ENCODE measurements at places on chromosomes 11 and 22.

DNA sequence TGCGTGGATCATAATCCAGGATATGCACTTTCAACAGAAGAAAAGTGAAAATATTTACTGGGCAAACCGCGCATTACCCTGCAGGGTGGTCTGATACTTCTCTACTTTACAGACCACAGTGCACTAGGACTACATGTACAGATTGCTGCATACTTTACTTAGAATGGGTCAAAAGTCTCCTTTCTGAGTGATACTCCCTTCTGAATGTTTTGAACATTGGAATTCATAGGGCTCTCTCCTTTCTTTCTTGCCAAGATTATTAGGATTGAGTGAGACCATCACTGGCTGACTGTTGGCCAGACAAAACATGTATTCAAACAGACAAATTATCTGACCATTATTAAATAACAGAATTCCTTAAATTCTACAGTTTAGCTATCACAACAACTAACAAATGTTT, 6.6 kb upstream of the FIBIN start:
- DNase-seq, result no peak

GRCh38 chr11:7576726-7577290, 63.0 kb downstream of the PPFIBP2 start:
- DNase-seq, result no peak

DNA sequence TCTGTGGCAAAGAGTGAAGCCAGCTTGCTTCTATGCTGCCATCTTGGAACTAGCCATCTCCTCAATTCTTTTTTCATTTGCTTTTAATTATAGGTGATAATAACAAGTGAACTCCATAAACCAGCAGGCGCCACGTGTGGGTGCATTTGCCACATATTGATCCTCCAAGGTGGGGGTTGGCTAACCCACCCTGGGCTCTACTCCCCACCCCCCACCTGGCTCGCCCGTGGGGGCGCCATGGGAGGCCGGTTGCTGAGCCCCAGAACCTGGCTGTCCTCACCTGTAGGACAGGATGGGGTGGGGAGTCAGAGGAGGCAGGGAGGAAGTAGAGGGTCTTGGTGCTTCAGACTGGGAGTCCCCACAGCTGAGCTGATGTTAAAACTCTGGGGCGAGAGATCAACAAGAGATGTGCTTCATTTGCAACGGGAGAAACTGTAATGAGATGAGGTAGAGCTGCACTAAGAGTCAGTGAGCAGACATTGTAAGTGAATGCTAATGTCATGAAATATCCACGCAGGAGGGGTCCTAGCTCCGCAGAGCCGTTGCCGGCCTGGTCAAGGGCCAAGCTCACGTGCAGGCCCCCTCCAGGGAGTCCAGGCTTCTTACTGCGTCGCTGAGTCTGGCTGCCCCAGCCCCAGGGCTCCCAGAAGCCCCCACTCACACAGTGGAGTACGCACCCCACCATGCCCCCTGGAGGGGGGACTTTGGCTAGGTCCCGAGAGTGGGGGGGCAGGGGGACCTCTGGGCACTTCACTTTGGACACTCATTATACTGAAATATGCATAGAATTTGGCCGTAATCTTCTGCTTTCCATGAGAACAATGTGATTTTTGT, 59.4 kb downstream of the BRD1 start:
- no peak for DNase-seq

GRCh38 chr11:125701858-125702621, 21.4 kb upstream of the ACRV1 start:
- DNase-seq, result no peak

DNA sequence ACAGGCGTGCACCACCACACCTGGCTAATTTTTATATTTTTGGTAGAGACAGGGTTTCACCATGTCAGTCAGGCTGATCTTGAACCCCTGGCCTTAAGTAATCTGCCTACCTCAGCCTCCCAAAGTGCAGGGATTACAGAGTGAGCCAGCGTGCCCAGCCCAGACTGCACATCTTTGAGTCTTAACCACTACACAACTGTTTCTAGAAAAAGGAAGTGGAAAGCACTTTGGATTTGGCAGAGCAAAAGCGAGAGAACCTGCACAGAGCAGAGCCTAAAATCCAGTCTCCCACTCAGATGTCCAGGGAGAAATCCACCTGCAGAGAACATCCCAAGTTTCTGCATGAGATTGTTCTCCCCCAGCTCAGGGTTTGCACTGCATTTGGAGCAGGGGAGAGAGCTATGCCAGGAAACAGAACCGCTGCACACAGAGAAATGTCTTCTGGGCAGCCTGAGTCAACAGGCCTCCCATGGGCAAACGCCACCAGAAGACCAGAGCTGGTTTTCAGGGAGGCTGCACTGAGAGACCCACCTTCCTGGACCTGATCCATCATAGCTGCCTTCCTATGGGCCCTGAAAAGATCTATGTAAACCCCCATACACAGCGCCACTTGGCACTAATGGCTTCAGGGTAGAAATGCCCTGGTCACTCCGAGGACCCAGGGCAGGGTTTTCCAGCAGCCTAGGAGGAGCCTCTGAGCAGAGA, 54.0 kb downstream of the RPUSD4 start:
- DNase-seq, result no peak

DNA sequence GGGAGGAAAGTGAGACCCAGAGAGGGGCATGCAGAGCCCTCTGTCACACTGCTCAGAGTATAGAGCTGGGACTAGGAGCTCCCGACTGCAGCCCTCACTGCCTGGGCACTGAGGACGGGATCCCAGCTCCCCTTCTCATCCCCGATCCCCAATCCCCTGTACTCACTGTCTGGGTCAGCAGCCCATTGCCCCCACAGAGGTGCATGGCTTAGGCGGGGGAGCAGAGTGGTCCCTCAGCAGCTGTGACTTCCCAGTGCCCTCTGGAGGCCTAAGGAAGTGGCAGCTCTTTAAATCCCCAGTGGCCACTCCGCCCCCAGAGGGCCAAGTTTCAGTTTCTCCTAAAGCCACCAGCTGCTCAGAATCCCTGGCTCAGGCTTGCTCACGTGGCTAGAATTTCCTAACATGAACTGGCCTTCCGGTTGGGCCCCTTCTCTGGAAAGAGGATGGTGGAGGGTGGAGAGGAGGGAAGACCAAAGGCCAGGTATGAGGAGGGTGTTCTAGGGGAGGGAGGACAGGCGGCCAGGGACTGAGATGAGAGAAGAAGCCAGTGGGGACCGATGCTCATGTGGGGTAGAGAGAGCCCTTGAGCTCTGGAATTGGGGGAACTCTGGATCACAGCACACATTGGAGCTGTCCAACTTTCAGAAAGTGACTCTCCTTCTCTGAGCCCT, at the start of gene BATF2:
Gene BATF2 (minus strand): TSS at position 262 of the 671 bp plus-strand sequence. CDS start 57 bp downstream, at position 205.
- DNase-seq, result peak; percentile 96

GRCh38 chr11:84720706-84721402, 906.3 kb downstream of the DLG2 start:
- peak; percentile 8 for DNase-seq

GRCh38 chr22:37967147-37967546, 13.6 kb downstream of the POLR2F start:
- DNase-seq, result no peak

DNA sequence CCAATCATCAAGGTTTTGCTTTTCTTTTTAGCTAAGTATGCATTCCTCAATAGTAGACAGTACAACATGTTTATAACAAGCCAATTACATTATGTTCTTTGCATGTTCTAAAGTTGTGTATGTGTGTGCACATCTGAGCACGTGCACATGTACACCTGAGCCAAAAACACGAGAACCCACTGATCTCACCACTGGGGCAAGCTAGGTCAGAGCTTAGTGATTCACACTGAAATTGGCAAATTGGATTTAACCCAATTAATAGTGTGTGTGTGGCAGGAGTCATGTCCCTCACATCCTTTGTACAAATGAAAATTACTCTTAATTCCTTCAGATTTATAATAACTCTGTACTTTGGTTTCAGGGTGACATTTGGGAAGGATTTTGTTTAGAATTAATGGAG, 145.7 kb upstream of the TEAD1 start:
- no peak for DNase-seq

- DNase-seq, result peak; percentile 76
Observed at GRCh38 chr11:60280412-60280811, at the start of gene MS4A4A. TSS of gene MS4A4A (plus strand) at chr11:60280666. CDS start at chr11:60280676, 10 bp downstream.

DNA sequence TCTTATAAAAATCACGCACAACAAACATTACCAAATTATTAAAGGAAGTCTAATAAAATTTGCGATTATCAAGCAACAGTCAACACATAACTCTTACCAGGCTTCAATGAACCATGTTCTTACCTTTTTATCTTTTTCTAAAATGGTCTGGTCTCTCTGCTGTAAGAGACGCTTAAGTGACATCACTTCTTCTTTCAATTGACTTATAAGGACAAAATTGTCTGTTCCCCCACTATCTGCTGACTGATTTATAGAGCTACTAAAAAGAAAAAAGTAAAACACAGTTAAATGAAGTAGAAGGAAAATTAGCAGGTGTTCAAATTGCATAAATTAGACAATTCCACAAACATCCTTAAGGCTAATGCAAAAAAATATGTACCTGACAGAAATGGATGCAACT, 10.9 kb downstream of the FAM76B start:
- no peak for DNase-seq

- peak; percentile 50 for DNase-seq
Observed at GRCh38 chr11:71489311-71490043, 36.5 kb downstream of the NADSYN1 start.

DNA sequence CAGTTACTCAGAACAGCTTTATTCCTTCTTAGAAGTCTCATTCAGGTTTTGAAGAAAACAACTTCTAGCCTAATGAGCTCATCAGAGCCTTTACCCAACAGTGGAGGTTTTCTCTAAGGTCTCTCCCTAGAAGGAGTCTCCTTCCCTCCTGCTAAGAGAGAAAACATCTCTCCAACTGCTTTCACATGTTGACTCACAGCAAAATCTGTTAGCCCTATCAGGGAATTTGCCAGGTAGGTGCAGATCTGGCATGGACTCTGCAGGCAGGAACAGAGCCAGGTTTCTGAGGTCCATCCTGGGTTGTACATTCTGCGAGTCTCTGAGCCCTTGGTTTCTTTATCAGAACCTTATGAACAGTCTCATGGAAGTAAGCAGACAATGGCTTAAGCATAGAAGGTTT, 214.4 kb downstream of the HIPK3 start:
- no peak for DNase-seq

- no peak for DNase-seq
Observed at GRCh38 chr22:42805998-42806830, 50.9 kb downstream of the ARFGAP3 start.

DNA sequence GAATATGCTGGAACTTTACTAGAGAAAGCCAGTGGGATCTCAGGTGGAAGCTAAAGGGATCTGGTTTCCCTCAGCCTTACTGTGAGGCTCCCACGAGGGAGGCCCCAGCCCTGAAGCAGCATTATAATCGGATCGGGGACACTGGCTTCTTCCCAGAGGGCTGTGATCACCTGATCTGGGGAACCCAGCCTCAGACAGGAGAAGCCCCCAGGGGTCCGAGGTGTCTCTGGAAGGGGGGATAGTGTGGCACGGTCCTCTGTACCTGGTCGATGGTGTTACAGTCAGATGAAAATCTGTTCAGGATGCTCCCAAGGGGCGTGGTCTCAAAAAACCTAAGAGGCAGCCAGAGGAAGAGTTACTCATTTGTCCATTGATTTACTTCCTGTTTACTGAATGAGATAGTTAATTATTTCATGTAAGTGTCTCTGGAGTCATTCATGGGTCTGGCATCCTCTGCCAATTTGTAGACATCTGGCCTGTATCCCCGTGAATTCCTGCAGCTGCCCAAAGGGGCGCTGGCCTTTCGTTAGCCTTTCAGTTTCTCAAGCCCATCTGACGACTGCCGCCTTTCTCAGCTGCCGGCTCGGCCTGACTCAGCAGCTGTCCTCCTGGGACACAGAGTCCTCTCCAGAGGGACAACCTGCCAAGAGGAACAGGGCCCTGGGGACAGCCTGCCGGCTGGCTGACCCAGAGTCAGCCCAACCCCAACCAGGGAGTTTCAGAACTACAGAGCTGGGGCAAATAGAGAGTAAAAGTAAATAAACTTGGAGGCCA, 17.0 kb upstream of the KCNJ11 start:
- DNase-seq, result peak; percentile 5

GRCh38 chr11:64526795-64527194, 64.2 kb upstream of the SLC22A12 start:
- DNase-seq, result no peak

All from suppressor macrophage treated with lipopolysaccharide for 4 hours (primary cell).